Fibroblast of lung (primary cell): ENCODE measurements at places on chromosomes 2 and 18. TPM values are rescaled to one million over a fixed set of nuclear protein-coding genes. Genes with fewer than 3 reads are reported as not detected.

PMAIP1 gene
- 29.8 and 34.7 TPM in 2 replicates for total RNA-seq

VWA3B gene
- 0.17 and 0.26 TPM in 2 replicates for total RNA-seq

NCKAP5 gene
- total RNA-seq: 1.0 and 2.6 TPM in 2 replicates

SCYGR7 gene
- total RNA-seq: not detected in 2 replicates

TMEM247 gene
- not detected in 2 replicates for total RNA-seq

- no peaks in the 10 kb centered on the region for H3K4me1 ChIP-seq
- no peak for DNase-seq
- H3K4me3 ChIP-seq: no peak overlapping the region
- H3K27ac ChIP-seq: no peak overlapping the region
Observed at GRCh38 chr18:32048507-32049091, 30.0 kb downstream of the RNF125 start.

GRCh38 chr2:209610631-209611030 is 161.0 kb upstream of the UNC80 start:
- no peak overlapping the region for H3K4me3 ChIP-seq
- DNase-seq: no peak
- H3K27me3 ChIP-seq: no peaks in the 10 kb centered on the region
- H3K27ac ChIP-seq: no peak overlapping the region
- no peaks in the 10 kb centered on the region for H3K4me1 ChIP-seq
- no peaks in the 10 kb centered on the region for H3K36me3 ChIP-seq

GRCh38 chr2:129092956-129093355 is 774.3 kb upstream of the HS6ST1 start:
- no peaks in the 10 kb centered on the region for H3K27me3 ChIP-seq
- H3K4me3 ChIP-seq: no peak overlapping the region
- no peak overlapping the region for H3K27ac ChIP-seq
- DNase-seq: no peak

DNA sequence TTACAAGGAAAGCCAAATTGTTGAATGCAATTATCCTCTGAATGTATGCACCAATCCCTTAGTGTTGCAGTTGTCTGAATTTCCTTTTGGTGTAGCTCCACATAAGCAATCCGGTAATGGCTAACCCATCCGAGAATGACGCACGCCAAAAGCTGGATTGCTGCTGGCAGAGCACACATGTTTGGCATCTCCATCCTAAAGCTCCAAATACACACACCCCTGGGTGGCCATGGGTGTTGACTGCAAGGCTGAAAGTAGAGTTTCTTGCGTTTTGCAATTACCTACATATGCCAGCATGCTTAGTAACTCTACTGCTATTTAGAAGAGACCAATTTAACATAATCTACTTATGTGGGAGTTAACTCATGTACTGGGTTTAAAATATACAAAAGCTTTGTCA is 53.1 kb downstream of the KCTD1 start:
- H3K4me3 ChIP-seq: no peak overlapping the region
- H3K36me3 ChIP-seq: no peaks in the 10 kb centered on the region
- no peaks in the 10 kb centered on the region for H3K4me1 ChIP-seq
- H3K27me3 ChIP-seq: no peaks in the 10 kb centered on the region
- no peak for DNase-seq
- H3K27ac ChIP-seq: no peak overlapping the region

GRCh38 chr2:225091336-225091735 is 49.1 kb upstream of the DOCK10 start:
- H3K4me1 ChIP-seq: no peaks in the 10 kb centered on the region
- peak; percentile 98 for DNase-seq
- H3K36me3 ChIP-seq: no peaks in the 10 kb centered on the region
- no peaks in the 10 kb centered on the region for H3K27me3 ChIP-seq
- H3K4me3 ChIP-seq: no peak overlapping the region
- peak overlapping the region; percentile 27 for H3K27ac ChIP-seq

DNA sequence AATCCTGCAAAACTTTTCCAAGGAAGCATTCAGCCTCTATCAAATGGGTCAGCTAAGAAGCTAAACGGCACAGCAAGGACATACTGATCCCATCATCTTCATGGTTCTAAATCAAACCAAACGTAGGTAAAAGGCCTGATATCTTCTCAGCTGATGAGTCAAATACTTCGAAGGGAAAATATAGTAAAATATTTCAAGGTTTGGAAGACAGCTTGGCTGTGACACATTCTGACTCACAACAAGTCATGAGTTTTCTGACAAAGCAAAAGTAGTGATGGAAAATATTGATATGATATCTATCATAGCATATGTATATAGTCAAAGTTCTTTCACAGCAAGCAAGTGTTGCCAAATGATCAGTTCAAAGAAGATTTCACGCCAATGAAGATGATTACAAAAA is 31.5 kb downstream of the DOCK10 start:
- peaks cover 5% of the 10 kb centered on the region for H3K4me1 ChIP-seq
- DNase-seq: peak; percentile 87
- H3K4me3 ChIP-seq: no peak overlapping the region

- no peaks in the 10 kb centered on the region for H3K36me3 ChIP-seq
- no peak within 1 kb of the TSS for H3K4me3 ChIP-seq
- no peaks in the 10 kb centered on the region for H3K4me1 ChIP-seq
- no peak for DNase-seq
- H3K27ac ChIP-seq: no peak within 1 kb of the TSS
Observed at GRCh38 chr2:100321866-100322820, at the start of gene LONRF2. TSS of gene LONRF2 (minus strand) at chr2:100322501. CDS start at chr2:100322093, 408 bp downstream.

DNA sequence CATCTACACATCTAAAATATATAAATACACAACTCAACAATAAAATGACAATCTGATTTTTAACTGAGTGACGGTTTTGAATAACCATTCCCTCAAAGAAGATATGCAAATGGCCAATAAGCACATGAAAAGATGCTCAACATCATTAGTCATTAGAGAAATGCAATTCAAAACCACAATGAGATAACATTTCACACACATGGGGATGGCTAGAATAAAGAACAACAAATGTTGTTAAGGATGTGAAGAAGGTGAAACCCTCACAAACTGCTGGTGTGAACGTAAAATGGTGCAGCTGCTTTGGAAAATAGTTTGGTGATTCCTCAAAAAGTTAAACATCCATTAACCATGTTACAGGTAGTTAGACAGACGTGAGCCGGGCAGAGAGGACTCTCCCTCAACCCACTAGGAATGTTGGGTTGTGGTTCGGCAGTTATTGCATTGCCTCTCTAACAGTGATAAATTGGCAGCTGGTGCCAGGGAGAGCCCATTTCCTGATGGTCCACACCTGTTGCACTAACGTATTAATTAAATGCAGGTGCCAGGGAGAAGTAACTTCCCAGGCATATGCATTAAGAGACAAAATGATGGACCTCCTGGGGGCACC is 22.3 kb upstream of the DUSP2 start:
- H3K4me1 ChIP-seq: no peaks in the 10 kb centered on the region
- no peaks in the 10 kb centered on the region for H3K36me3 ChIP-seq
- no peaks in the 10 kb centered on the region for H3K27me3 ChIP-seq
- no peak overlapping the region for H3K27ac ChIP-seq
- DNase-seq: peak; percentile 67

- no peaks in the 10 kb centered on the region for H3K36me3 ChIP-seq
- H3K27ac ChIP-seq: no peak overlapping the region
Observed at GRCh38 chr2:3606028-3606369, 11.1 kb downstream of the COLEC11 start.

GRCh38 chr2:48483506-48483905 is 46.4 kb upstream of the STON1 start:
- peaks cover 2% of the 10 kb centered on the region for H3K36me3 ChIP-seq
- H3K27me3 ChIP-seq: no peaks in the 10 kb centered on the region
- peaks cover 4% of the 10 kb centered on the region for H3K4me1 ChIP-seq
- no peak overlapping the region for H3K27ac ChIP-seq
- H3K4me3 ChIP-seq: no peak overlapping the region

DNA sequence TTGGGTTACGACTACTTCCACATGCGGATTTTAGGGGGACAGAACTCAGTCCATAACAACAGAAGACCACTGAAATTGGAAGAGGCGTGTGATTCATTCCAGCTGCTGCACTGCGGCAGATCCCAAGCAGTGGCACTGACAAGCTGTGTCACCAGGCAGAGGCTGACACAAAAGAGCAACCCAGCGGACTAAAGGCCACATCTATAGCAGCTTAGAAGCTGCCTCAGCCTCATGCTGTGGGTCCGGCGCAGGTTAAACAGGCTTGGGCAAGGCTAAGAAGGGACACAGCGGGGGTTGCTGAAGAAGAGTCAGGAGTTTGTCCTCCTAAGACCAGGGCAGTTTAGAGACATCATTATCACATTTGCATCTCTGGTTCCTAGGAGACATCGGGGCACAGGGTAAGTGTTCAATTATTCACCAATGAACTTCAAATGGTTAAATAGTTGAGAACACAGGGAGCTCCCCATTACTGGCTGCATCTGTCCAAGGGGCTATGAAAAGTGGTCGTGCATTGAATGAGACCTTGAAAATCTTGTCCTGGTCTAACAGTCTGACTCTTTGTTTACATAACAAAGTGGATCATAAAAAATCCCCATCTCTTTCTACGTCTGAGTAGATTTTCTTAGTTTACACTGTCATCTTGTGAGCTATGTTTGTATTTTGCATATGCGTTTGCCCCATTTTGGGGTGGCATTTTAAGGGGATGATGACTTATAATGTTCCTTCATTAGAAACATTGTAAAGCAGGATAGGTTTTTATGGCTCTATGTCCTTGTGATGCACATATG is 162.3 kb upstream of the TRIB2 start:
- no peak overlapping the region for H3K27ac ChIP-seq
- DNase-seq: no peak
- H3K4me3 ChIP-seq: no peak overlapping the region
- peaks cover 16% of the 10 kb centered on the region for H3K4me1 ChIP-seq
- H3K27me3 ChIP-seq: no peaks in the 10 kb centered on the region

GRCh38 chr18:70059684-70060083 is 112.0 kb upstream of the CD226 start:
- peaks cover 2% of the 10 kb centered on the region for H3K4me1 ChIP-seq
- no peaks in the 10 kb centered on the region for H3K27me3 ChIP-seq
- H3K4me3 ChIP-seq: no peak overlapping the region
- H3K27ac ChIP-seq: no peak overlapping the region
- no peak for DNase-seq
- H3K36me3 ChIP-seq: peaks cover 1% of the 10 kb centered on the region

DNA sequence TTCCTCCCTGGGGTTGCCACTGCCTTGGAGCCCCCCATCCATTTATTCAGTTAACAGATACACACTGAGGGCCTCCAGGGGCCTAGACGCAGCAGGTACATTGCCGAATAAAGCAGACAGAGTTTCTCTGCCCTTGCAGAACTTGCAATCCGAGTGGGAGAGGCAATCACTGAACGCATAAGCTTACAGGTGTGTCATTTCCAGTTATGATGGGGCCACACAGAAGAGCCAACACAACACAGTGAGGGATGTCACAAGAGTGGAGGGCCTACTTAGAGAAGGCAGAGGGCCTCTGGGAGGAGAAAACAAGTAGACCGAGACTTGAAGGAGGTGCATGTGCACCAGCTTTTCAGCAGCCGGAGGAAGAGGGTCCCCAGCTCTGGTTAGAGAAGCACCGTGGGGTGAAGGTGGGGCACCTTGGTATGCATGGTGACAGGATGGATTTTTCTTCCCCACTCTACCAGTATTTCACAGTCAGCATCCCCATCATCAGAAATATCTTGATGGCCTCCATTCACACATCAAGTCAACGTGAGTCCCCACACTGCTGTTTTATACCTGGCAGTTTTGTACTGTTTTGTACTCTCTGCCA is 150.9 kb downstream of the SMAD7 start:
- DNase-seq: no peak
- H3K27ac ChIP-seq: no peak overlapping the region
- peaks cover 5% of the 10 kb centered on the region for H3K36me3 ChIP-seq
- H3K4me1 ChIP-seq: peaks cover 10% of the 10 kb centered on the region
- H3K4me3 ChIP-seq: no peak overlapping the region
- H3K27me3 ChIP-seq: no peaks in the 10 kb centered on the region
